ENCODE measurements at places on chromosomes 7 and 10.
A peak's percentile ranks its signal among the peaks of the same experiment; 100 is the strongest.

DNA sequence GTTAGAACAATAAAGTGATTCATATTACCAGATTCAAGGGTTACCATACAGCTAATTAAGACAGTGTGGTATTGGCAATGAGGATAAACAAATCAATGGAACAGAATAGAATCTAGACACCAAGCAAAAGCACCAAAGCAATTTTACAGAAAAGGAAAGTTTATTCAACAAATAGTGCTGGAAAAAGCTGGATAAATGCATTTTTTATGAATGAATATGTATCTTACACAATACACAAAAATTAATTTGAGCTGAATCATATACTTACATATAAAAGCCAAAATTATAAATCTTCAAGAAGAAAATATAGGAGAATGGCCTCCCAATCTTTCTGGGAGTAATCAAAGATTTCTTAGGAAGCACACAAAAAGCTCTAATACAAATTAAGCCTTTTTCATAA, 220.4 kb upstream of the PTN start:
- H3K27ac ChIP-seq, result no peak overlapping the region
- DNase-seq, result no peak
- no peak overlapping the region for H3K4me3 ChIP-seq
- no peaks in the 10 kb centered on the region for H3K27me3 ChIP-seq

DNA sequence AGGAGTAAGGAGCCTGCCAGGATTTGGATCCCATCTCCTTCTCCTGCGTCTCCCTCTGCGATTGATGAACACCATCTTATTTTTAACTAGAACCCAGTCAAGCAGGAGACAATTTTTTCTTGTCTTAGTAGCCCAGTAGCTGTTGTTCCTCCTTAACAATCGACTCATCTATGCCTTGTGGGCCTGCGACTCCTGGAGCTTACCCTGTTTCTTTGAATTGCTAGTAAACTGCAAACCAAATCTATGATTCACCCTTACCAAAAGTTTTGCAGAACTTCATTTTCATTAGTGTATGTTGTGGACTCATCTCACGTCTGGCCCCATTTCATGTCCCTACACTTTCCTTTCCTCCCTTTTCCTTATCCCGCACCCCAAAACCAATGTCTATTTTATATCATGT, 37.7 kb downstream of the TRIL start:
- DNase-seq, result no peak
- H3K27ac ChIP-seq, result no peak overlapping the region
- no peaks in the 10 kb centered on the region for H3K27me3 ChIP-seq
- no peak overlapping the region for H3K4me3 ChIP-seq
- H3K36me3 ChIP-seq, result no peaks in the 10 kb centered on the region

DNA sequence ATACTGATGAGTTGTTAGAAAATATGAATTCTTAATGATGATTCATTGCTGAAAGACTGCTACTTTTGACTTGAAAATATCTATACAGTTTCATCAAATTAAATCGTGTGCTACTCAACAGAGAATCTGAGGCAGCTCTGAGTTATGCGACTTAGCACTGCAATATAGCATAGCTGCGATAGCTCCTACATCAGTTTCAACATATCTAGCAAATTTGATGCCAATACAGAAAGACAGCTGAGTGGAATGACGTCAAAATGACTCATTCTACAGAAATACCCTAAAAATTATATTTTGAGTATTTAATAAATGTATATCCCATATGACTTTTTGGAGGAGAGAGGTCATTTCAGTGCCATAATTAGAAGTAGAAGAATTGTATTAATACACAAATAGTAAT, 1.1 kb upstream of the TARP start:
- H3K36me3 ChIP-seq, result no peaks in the 10 kb centered on the region
- H3K4me1 ChIP-seq, result no peaks in the 10 kb centered on the region
- H3K4me3 ChIP-seq, result no peak overlapping the region

- no peaks in the 10 kb centered on the region for H3K36me3 ChIP-seq
- no peaks in the 10 kb centered on the region for H3K27me3 ChIP-seq
- peaks cover 13% of the 10 kb centered on the region for H3K4me1 ChIP-seq
Observed at GRCh38 chr10:14740684-14741247, 33.9 kb downstream of the FAM107B start.

- H3K36me3 ChIP-seq, result no peaks in the 10 kb centered on the region
- no peaks in the 10 kb centered on the region for H3K27me3 ChIP-seq
- H3K27ac ChIP-seq, result no peak overlapping the region
- H3K4me3 ChIP-seq, result no peak overlapping the region
- no peaks in the 10 kb centered on the region for H3K4me1 ChIP-seq
Observed at GRCh38 chr7:98656899-98657298, 39.8 kb downstream of the NPTX2 start.

DNA sequence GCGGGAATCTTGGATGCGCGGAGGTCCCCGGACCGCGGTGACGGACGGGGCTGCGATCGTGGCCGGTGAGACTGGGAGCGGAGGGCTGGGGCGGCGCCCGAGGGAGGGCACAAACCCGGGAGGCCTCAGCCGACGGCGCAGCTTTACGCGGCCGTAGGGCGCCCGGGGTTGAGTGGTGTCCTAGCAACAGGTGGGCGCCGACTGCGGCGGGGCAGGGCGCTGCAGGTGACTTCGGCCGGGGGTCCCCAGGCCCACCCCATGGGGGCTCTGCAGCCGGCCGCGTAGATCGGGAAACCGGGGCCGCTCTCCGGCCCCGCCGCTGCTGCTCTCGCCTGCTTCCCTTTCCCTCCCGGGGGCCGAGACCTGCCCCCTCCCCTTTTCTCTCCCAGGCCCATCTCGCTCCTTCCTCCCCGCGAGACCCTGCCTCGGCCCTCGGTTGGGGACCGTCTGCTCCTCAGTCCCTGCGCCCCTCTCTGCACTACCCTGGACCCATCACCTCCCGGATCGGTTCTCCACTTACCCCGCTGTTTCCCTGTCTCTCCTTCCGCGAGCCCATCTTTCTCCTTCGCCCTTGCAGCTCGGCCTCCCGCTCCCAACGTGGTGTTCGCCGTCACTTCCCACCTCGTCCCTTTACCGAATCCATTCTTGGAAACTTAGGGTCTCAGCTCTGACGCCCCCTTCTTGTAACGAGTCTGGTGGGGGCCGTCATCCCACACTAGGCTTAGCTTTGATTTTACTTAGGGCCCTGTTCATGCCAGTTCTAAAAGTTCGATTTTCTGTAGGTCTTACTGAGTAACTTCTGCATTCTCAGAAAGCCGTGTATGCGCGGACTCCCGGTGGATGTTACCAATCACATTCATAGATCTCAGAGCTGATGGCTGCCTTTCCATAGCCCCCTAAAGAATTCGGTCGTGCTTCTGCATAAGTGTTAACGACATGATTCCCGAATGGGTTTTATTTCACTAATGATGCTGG, 18.5 kb upstream of the ACBD5 start:
- peaks cover 2% of the 10 kb centered on the region for H3K4me1 ChIP-seq
- peak overlapping the region; percentile 22 for H3K4me3 ChIP-seq
- DNase-seq, result no peak
- peaks cover 41% of the 10 kb centered on the region for H3K27me3 ChIP-seq
- H3K36me3 ChIP-seq, result no peaks in the 10 kb centered on the region
